ENCODE measurements at places on chromosomes 5 and 9. TPM values are rescaled to one million over a fixed set of nuclear protein-coding genes. Genes with fewer than 3 reads are reported as not detected.

GRCh38 chr5:134541736-134542376, 16.4 kb downstream of the JADE2 start:
- no peaks in the 10 kb centered on the region for H3K27me3 ChIP-seq
- peaks cover 47% of the 10 kb centered on the region for H3K36me3 ChIP-seq
- H3K4me3 ChIP-seq: no peak overlapping the region

The ZNF366 gene
- polyA plus RNA-seq: not detected

DNA sequence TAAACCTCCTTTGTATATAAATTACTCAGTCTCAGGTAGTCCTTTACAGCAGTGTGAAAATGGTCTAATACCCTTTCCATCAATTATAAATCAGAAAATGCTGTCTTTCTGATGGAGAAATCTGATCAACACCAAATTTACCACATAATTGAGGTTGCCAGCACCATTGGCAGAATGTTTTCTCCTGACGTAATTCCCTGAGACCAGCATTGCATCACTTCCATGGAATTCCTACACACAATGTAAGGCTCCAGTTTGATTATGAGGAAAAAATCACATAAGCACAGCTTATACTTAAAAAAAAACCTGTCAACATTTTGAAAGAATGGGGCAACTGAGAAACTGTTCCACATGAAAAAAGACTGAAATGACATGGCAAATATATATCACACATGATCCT, 618.7 kb upstream of the CDH6 start:
- H3K36me3 ChIP-seq: no peaks in the 10 kb centered on the region
- H3K27me3 ChIP-seq: no peaks in the 10 kb centered on the region
- DNase-seq: no peak
- no peak overlapping the region for H3K27ac ChIP-seq

DNA sequence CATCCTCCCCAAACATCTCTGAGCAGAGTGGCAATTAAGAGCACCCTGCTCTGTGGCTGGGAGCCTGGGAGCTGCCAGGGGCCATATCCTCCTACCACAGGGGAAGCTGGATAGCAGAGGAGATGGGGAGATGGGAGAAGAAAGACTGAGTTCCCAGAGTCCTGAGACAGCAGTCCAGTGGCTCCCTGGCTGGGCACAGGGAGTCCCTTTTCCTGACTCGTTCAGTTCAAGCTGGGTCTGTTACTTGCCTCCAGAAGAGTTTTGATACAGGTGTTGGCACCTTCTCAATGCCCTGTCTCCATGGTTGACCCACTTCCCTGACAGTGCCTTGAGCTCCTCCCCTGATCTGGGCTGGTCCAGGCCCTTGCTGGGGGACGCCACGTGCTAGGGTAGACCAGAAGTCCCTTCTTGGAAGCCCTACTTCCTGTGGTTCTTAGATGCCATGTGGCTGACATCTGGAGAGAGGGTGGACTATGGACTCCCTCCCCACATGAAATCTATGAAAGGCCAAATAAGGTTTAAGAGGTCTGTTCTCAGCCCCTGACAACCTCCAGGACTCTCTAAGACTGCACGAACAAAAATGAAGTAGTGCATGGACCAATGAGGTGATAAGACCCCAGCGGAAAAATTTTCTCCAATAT, 166.2 kb downstream of the AUH start:
- no peaks in the 10 kb centered on the region for H3K36me3 ChIP-seq
- no peak overlapping the region for H3K4me3 ChIP-seq
- peaks cover 91% of the 10 kb centered on the region for H3K4me1 ChIP-seq
- peak; percentile 28 for DNase-seq

DNA sequence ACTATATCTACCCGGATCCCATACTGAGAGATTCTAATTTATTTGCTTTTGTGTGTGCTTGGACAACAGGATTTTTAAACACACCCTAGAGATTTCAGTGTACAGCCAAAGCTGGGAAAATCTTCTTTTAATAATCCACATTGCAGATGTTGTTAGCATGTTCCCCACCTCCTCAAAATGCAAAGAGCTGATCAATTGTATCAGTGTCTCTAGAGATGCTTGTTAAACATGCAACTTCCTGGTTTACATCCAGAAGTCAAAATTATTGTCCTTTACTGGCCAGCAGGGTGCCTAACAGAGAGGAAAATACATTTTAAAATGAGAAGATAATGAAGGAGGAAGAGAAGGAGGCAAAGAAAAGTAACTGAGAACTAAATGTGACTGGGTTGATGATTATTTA, 793.3 kb downstream of the SEMA5A start:
- H3K4me3 ChIP-seq: no peak overlapping the region
- H3K27me3 ChIP-seq: no peaks in the 10 kb centered on the region
- H3K4me1 ChIP-seq: no peaks in the 10 kb centered on the region
- DNase-seq: no peak
- no peaks in the 10 kb centered on the region for H3K36me3 ChIP-seq

Measured in HepG2 (cell line).